ENCODE measurements at places on chromosomes 6 and 20.
A peak's percentile ranks its signal among the peaks of the same experiment; 100 is the strongest.

DNA sequence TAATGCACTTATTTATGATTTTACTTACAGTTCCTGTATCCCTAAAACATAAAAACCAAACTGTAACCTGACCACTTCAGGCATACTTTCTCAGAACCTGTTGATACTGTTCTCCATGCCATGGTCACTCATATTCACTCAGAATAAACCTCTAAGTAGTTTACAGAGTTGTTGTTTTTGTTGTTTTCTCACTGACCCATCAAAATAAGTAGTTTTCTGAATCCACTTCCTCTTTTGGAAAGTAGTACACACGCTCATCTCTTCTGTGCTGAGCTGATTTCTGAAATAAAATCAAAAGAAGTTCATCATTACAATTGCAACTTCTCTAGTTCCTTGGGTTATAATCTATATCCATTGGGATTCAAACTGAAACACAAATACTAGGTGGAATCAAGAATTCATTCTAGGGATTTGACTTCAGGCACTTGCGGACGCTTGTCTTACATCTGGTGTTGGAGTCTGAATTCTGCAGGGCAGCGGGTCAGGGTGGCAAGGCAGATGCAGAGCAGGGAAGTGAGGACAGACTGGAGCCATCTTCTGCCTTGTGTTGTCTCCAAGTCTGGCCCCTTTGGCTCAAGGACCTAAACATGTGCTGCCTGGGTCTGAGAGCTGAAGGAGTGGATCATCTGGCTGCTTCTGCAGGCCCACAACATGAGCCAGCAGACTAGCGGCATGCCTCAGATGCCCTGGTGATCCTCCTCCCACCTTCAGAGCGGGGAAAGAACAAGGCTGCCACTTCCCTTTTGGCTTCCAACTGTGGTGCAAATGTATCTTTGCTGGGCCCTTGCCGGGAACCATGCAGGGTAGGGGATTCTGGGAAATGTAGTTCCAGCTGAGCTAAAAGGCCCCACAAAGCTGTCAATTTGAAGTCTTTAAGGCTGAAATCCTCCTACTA is 167.9 kb upstream of the MYLIP start:
- DNase-seq = no peak

GRCh38 chr20:420721-421574 is 12.8 kb downstream of the RBCK1 start:
- no peak for DNase-seq

DNA sequence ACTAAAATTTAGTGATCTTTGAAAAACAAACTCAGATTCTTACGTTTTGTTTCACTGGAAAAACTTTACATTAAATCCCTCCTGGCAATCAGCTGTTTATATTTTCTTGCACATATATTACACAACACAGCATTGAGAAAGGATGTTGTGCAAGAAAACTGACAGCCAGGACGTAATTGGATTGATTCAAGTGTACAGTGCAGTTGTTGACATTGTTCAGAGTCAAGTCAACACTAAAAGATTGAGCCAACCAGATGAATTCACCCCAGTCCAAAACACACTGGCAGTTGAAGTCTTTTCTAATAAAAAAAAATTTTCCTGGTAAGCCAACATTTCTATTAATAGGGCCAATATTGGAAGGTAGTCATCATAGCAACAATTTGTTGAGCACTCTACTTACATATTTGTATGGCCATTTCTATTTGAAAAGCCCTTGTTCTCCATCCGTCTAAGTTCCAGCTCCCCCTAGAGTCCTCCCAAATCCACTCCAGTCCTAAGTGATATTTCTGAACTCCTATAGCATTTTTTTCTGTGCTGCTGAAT is 20.9 kb upstream of the VNN1 start:
- DNase-seq = no peak

DNA sequence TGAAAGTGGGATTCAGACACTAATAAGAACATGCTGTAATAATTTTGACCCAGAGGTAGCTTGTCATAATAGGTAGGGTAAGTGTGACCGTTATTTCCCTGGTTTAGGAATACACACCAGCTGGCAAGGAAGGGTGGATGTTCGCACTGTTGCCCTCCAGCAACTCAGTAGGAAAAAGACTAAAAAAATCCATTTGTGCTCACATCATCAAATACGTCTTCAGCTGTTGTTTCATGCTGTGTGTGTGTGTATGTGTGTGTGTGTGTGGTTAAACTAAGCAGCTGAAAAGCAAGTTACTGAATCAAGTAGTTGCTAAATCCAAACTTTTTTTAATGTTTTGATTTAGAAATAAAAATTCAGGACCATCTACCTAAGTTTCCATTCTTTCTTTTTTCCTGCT is 218.7 kb downstream of the TRDN start:
- DNase-seq = no peak

DNA sequence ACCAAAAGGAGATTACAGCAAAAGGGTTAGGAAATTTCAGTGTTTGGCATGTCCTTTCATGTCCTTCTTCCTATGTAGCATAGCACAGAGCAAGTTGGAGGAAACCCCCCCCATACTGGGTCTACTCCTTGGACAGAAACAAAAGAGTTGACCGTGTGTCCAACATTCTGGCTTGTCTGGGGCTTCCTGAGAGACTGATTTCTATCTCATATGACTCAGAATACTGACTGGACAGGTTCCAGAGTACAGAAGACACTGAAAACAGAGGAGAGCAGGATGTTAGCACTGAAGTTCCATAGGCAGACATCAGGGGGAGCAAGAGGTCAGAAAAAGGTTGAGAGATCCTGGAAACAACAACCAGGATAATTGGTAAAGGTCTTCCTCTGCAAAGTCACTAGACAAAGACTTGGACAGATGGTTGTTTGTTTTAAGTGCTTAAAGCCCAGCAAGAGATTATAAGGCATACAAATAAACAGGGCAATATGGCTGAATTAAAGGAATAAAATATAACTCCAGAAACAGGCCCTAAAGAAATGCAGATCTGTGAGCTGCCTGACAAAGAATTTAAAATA is 48.4 kb downstream of the USP49 start:
- peak; percentile 90 for DNase-seq

GRCh38 chr6:170462366-170463020 is 90.6 kb downstream of the PSMB1 start:
- no peak for DNase-seq

DNA sequence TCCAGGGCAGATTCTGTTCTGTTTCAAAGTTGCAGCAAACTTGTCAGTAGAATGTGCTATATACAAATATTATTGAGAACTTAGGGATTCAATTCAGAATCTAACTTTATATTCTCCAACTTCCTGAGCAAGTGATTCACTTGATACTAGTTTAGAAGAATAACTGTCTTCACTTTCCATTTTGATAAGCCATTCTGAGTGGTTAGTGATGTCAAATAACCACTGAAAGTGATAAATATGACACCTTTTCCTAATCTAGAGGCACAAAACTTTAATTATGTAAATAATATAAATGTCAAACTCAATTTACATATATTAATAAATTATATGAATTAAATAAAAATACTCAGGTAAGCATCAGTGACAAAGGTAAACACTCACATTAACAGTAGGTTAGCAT is 20.5 kb upstream of the SIM1 start:
- DNase-seq = no peak

DNA sequence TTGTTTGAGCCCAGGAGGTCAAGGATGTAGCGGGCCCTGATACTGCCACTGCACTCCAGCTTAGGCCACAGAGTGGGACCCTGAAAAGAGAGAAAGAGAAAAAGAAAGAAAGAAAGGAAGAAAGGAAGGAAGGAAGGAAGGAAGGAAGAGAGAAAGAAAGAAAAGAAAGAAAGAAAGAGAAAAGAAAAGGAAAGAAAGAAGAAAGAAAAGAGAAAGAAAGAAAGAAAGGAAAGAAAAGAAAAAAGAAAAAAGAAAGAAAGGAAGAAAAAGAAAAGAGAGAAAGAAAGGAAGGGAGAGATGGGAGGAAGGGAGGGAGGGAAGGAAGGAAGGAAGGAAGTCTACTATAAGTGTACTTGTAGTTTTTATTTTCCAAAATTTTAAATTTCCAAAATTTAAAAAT is 42.2 kb upstream of the AKAP12 start:
- DNase-seq = no peak

- DNase-seq = peak; percentile 38
These were observed 69.4 kb upstream of the CLDN20 start for GRCh38 chr6:155194399-155194798.

DNA sequence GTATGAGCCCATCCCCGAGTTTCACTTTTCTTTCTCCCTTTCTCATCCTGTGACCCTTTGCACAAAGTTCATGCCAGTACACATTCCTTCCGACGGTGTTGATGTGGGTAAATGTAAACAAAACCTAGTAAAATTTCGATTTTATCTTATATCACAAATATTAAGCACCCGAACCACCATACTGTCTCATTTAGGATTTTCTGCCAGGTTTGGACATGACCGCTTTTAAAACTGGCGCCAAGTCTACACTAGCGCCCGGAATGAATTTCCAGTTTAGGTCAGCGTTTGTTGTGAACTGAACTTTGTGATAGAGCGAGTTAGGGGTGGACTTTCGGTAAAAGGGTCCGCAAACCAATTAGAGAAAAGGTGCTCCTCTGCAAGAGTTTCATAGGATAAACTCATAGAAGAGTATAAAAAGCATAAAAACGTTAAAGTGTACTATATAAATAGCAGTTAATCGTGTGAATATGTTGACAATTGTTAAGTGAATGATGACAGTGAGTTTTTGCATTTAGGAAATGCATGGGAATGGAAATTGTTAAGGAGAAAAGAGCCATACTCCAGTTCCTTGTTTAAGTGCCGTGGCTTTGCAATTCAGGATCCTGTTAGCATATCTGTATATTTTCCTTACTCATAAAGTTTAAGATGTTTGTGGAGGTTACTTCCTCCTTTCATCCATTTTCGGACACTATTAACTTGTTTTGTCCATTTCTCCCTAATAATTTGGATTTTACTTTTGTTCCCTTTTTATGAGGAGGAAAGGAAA is 937 bp downstream of the AKAP7 start:
- DNase-seq = no peak

Data from kidney tubule cell (primary cell).